ENCODE measurements at places on chromosomes 7 and 10.

DNA sequence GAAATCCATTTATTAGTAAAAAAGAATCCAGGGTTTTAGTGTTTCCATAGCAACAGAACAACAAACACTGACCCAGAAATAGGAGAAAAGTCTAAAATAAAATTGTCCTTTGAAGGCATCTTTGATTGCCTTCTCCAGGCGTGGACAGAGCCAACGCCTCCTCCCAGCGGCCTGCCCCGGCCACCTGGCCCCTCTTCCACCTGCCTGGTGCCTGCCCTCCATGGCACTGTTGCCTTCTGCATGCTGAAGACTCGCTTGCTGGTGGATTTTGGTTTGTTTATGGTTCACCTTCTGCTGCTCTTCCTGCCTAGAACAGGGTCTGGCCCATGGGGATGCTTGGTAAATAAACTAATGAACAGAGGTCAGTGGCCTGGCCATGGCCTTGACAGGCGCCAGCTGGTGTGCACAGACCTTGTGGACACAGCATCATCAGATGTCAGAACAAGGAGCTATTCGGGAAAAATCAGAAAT lies 107.4 kb downstream of the DYNC2I1 start:
- no peak for DNase-seq

DNA sequence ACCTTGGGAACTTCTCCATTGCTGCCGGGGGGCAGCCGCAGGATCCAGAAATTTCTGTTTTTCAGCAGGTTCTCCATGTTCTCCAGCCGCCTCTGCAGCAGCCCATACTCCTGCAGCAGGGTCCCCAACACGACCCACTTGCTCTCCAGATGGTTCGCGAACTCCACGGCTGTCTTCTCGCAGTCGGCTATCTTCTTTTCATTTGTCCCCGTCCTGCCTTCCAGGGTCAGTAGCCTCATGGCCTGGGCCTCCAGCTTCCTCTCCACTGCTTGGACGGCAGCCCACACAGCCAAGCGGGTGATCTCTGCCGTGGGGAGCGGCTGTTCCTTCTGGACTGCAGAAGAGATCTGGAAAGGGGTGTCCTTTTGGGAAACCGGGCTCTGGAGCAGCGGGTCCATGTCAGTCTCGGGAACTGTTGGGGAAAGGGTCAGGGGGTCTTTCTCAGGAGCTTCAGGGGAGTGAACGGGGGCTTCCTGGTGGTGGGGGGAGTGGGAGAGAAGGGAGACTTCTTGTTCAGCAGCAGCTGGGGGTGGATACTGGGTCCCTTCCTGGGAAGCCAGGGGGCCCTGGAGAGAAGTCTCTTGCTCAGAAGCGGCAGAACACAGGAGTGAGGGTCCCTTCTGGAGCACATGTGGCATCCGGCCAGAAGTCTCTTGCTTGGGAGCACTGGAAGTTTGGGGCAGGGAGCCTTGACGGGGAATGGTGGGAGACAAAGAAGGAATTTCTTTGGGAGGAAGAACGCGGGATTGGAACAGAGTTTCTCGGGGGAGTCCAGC lies 5.5 kb downstream of the ZNF777 start:
- no peak for DNase-seq

GRCh38 chr10:95562341-95562965 lies 1.3 kb upstream of the SORBS1 start:
- DNase-seq = no peak

- DNase-seq = no peak
Observed at GRCh38 chr10:76937181-76937600, 700.4 kb downstream of the KCNMA1 start.

GRCh38 chr7:65809259-65809981 lies 63.5 kb upstream of the VKORC1L1 start:
- DNase-seq = no peak

GRCh38 chr10:48234295-48234694 lies 40.2 kb downstream of the FRMPD2 start:
- no peak for DNase-seq

Data from dorsolateral prefrontal cortex (tissue), 122 donors.